NCI-H1417 treated with DMSO at 0.1 percent for 48 hours (cell line): ENCODE measurements at places on chromosomes 4 and X.

DNA sequence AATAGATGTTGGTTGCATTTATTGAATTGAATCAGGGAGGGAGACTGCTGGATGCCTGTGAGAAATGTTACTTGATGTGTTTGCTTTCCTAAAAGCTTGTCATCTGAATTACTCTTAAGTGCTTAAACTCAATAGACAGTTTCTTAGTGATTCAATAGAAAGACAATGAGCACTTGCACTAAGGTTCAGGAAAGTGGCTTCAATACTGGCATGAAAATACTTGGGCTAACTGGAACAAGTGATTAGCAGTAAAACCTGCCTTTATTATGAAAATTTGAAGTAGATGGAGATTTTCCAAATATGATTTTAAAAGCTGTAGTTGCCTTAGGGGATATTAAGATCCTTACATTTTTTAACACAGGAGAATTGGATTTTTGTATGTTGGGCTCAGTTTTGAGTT lies 123.3 kb downstream of the RNF150 start:
- DNase-seq: no peak

GRCh38 chr4:101791182-101791558 lies 640 bp downstream of the BANK1 start:
- DNase-seq: no peak

GRCh38 chr4:4841156-4841555 lies 18.3 kb upstream of the MSX1 start:
- no peak for DNase-seq

- DNase-seq: no peak
Observed at GRCh38 chrX:23857363-23857762, 50.4 kb downstream of the APOO start.

GRCh38 chr4:159855731-159856130 lies 752.9 kb downstream of the RAPGEF2 start:
- no peak for DNase-seq

- DNase-seq: no peak
Observed at GRCh38 chr4:6217716-6218381, 17.5 kb upstream of the JAKMIP1 start.

- DNase-seq: no peak
Observed at GRCh38 chr4:174137698-174138097, 145.8 kb downstream of the FBXO8 start.

GRCh38 chr4:178808106-178808505 lies 1365.9 kb upstream of the AGA start:
- DNase-seq: no peak

- no peak for DNase-seq
Observed at GRCh38 chr4:76023389-76023788, at the start of gene CXCL10. Gene CXCL10 (minus strand): TSS chr4:76023497. CDS start chr4:76023431, 66 bp downstream.
